ENCODE measurements at places on chromosomes 4 and X.

DNA sequence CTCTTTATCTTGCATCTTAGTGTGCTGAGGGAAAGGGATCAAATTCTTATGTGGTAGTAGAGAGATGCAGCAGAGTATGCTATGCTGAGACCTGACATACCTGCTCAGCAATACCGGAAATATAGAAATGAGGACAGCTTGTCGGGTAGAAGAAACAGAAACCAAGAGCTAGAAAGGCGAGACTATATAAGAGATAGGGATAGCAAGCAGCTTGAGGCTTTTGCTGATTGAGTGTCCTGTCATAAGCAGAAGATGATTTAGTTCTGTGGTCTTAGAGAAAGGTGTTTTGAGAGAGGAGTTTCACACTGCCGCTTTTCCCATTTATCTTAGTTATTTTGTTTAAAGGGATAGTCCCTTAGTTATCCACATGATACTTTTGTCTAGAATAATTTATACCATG is 31.7 kb downstream of the USP9X start:
- no peak for DNase-seq

DNA sequence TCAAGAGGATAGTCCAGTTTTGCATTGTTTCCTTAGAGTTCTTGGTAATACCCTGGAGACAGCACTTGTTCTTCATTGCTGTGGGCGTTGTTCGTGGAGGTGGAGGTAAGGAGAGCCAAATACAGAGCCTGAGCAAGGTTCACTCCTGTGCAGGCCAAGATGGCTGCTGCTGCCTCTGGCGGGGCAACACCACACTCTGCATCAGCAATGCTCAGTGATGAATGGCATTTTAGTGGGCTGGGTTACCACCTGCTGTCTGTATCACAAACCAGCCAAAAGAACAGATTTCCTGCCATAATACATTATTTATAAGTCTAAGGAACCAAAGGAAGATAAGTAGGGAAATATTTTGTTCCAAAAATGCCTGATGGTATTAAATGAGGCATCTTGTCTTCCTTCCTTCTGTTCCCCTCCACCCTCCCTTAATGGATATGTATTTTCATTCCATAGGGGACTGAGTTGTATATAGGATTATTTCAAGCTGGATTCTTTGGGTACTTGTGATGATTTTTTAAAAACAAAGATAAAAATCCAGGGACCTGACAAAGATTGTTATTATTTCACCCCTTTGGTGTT is 61.6 kb upstream of the LIMCH1 start:
- DNase-seq: no peak

GRCh38 chr4:19711871-19712270 is 539.8 kb upstream of the SLIT2 start:
- no peak for DNase-seq

- DNase-seq: no peak
Observed at GRCh38 chr4:75658876-75659275, 14.3 kb downstream of the G3BP2 start.

DNA sequence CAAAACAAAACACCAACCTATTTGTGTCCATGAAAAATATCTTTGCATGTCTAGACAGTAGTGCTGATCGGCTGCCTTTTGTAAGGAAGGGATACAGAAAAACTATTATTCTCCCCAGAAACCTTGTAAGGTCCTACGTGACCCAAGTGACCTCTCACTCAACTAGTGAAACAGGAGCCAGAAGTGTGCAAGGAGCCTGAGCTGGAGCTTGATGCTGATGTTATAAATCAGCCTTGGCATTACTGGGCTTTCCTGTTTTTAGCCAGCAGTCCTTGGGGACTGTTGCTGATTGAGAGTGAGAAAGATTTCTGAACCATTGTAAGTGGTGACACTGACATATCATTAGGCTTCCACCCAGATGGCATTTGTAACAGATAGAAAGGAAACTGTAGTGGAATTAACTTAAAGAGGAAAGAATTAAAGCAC is 100.8 kb upstream of the LIMCH1 start:
- DNase-seq: no peak

Data from stimulated activated CD4-positive, alpha-beta T cell treated with anti-CD3 and anti-CD28 coated beads, Interleukin-4, amount 100 ng/mL, for 1 hour (primary cell).